ENCODE measurements at places on chromosomes 2 and 18.

DNA sequence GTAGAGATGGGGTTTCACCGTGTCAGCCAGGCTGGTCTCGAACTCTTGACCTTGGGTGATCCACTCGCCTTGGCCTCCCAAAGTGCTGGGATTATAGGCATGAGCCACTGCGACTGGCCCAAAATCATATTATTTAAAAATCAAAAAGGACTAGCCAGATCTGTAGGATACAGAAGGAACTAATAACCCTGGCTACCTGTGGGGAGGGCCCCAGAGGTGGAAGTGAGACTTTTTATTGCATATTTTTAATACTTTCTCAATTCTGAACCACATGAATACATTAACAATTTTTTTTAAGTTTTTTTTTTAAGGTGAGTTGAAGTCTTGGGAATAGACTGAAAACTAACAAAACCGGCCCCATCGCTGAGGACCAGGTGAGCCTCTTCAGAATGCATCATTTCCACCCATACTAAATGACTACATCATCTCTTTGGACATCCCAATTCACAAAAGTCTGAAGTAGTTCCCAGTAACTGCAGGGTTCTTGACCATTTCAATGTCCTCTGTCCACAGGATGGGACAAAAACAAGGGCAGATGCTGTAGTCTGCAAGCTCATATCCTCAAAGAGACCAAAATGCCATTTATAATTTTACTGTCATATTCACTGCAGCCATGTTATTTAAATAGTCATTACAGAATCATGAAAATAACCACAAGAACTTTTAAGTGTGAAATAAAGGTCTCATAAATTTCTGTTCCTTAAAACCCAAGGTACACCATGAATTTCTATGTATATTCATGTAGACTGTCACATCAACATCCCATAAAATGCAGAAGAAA, 21.4 kb downstream of the RPL31 start:
- no peak for DNase-seq

DNA sequence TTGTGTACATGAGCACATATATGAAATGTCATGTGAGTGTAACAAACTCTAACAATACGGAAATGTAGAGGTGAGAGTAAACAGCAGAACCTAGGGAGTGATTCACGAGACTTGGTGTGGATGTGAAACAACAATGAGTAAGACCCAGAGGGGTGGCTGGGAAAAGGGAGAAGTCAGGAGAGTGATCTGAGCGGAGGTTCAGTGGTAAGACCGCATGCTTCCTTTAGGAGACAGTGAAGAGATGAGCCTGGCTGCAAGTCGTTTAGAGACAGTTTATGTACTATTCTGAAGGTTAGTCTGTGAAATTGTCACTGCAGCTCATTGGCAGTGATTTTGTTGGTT, 150.6 kb downstream of the PRPF40A start:
- DNase-seq = no peak

DNA sequence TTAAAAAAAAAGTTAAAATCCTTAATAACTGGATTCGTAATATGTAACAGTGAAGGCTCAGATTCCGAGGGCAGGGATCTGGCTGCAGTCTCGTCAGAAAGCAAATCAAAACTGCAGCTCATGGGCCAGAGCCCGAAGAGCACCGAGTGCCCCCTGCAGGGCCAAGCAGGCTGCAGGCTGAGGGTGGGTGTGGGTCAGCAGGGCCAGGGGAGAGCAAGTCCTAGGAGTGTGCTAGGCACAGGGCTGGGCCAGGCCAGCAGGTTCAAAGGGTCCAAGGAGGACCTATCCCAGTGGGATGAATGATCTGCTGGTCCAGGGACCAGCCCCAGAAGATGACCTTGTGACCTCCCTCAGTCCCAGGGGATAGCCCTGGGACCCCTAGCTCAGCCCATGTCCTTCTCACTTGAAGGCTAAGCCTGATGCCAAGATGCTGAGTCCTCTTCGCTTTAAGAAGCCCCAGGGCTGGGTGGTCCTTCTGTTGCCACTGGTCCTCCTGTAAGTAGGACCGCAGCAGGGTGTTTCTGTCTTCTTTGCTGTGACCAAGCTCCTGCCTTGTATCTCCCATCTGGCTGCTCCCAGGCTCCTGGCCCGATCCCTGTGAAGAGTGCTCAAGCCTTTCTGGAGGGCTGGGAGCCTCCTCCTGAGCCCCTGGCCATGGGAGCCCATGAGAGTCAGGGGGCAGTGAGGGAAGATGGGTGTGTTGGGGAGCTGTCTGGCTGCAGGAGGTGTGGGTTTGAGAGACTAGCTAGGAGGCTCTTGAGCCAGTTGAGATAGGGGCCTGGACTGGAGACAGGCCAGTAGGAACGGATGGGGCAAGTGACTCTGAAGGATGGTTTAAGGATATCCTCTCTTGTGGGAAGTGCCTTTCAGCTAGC, 150.7 kb downstream of the DYSF start:
- DNase-seq = no peak

DNA sequence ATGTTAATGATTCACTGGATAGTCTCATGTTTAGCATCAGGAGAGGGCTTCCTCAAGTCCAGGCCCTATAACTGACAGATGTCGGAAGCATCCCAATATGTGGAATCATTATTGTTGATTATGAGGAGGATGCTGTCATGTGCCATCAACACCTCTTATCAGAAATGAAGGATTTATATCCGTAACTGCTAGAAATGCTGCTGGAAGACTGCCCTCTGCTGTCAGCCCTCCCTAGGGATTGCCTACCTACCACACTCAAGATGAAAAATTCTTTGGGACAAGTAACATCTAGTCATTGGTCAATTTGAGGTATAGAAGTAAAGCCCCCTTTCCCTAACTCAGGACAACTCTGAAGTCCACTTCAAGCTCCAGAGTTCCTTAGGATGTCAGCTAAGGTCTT, 1166.5 kb upstream of the NXPH2 start:
- no peak for DNase-seq

DNA sequence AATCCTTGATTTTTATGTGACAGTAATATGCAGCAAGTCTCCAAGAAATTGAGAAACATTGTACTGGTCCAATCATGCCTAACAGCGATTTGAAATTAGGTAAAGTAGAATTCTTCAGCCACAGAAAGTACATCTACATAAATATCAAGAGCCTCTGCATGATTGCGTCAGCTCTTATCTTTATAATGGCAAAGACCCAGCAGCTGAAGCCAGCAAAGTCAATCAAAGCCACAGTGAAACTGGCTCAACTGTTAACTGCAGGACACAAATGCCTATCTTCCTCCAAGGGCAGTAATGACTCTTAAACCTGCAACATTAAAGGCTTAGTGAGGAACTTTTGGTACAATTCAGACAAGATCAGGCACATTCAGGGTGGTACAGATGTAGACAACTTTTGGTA, 102.5 kb downstream of the BARD1 start:
- DNase-seq = no peak

GRCh38 chr2:233339427-233339826, 14.9 kb upstream of the DGKD start:
- no peak for DNase-seq

- DNase-seq = no peak
These were observed 127.1 kb upstream of the SLC35G4 start for GRCh38 chr18:11482271-11482670.

- DNase-seq = no peak
These were observed 36.0 kb downstream of the RBMS1 start for GRCh38 chr2:160457588-160457987.

DNA sequence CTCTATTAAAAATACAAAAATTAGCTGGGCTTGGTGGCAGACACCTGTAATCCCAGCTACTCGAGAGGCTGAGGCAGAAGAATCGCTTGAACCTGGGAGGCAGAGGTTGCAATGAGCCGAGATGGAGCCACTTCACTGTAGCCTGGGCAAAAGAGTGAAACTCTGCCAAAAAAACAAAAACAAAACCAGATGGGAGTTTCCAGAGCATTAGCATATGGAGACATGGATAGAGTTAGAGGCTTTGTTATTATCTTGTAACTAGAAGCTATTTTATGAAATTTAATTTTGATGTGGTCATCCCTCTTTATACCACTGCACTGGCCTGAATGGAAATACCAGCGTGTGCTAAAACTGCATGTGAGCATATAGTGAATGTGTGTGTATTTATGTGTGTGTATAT, 58.9 kb downstream of the TRAPPC8 start:
- DNase-seq = no peak

All from stimulated activated CD8-positive, alpha-beta memory T cell treated with anti-CD3 and anti-CD28 coated beads, Interleukin-4, amount 100 ng/mL, for 4 hours (primary cell).